Endodermal cell (in vitro differentiated cells): ENCODE measurements at places on chromosomes 7 and 10.

DNA sequence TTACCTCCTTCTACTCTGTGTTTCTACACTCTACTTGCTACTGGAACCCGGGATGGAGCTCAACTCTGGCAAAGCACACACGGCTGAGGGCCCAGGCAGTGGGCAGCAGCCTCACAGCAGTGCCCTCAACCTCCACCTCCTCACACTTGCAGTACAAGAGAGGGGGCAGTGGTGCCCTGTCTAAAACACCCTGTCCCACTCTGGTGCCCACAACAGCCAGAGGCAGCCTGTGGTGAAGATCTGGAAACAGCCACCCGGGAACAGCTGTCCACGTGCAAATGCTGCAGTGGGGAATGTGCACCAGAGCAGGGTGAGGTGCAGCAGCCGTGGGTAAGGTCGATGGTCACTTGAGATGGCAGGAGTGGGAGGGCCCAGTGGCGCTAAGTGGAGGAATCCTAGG is 13.7 kb downstream of the MAT1A start:
- H3K36me3 ChIP-seq: no peaks in the 10 kb centered on the region
- H3K4me3 ChIP-seq: no peak overlapping the region
- no peaks in the 10 kb centered on the region for H3K27me3 ChIP-seq
- no peak overlapping the region for H3K27ac ChIP-seq
- DNase-seq: peak; percentile 23
- H3K4me1 ChIP-seq: peaks cover 5% of the 10 kb centered on the region

- H3K36me3 ChIP-seq: no peaks in the 10 kb centered on the region
- H3K4me3 ChIP-seq: no peak overlapping the region
- H3K27me3 ChIP-seq: no peaks in the 10 kb centered on the region
- no peak overlapping the region for H3K27ac ChIP-seq
- no peaks in the 10 kb centered on the region for H3K4me1 ChIP-seq
These were observed 1125.3 kb upstream of the C7orf33 start for GRCh38 chr7:147465223-147465622.

DNA sequence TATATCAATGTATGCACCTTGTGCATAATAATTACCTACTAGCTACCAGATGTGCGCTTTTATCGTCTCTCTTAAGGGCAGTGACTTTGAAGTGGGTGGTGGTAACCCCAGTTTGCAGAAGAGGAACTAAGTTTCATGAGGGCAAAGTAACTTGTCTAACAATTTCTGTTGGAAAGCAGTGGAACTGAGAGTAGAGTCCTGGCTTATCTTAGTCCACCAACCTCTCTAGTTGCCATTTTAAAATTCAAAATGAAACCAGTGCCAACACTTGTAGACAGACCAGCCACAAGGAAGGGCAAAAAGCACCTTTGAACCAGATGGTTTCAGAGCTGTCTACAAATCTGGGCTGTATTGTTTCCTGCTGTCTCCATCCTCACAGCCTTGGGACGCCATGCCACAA is 32.0 kb upstream of the RBM20 start:
- H3K36me3 ChIP-seq: no peaks in the 10 kb centered on the region
- no peak overlapping the region for H3K27ac ChIP-seq
- H3K4me3 ChIP-seq: no peak overlapping the region
- DNase-seq: no peak
- peaks cover 4% of the 10 kb centered on the region for H3K4me1 ChIP-seq

- H3K4me3 ChIP-seq: no peak overlapping the region
- H3K27me3 ChIP-seq: no peaks in the 10 kb centered on the region
- H3K4me1 ChIP-seq: peaks cover 2% of the 10 kb centered on the region
- no peak for DNase-seq
These were observed 26.3 kb downstream of the SLC26A4 start for GRCh38 chr7:107686816-107687387.

GRCh38 chr10:129402459-129402858 is 64.6 kb upstream of the MGMT start:
- H3K27ac ChIP-seq: no peak overlapping the region
- no peak overlapping the region for H3K4me3 ChIP-seq
- no peaks in the 10 kb centered on the region for H3K36me3 ChIP-seq
- no peaks in the 10 kb centered on the region for H3K27me3 ChIP-seq
- H3K4me1 ChIP-seq: no peaks in the 10 kb centered on the region
- no peak for DNase-seq

GRCh38 chr7:18357691-18358090 is 137.9 kb upstream of the HDAC9 start:
- H3K4me1 ChIP-seq: no peaks in the 10 kb centered on the region
- H3K27ac ChIP-seq: no peak overlapping the region
- no peaks in the 10 kb centered on the region for H3K27me3 ChIP-seq

DNA sequence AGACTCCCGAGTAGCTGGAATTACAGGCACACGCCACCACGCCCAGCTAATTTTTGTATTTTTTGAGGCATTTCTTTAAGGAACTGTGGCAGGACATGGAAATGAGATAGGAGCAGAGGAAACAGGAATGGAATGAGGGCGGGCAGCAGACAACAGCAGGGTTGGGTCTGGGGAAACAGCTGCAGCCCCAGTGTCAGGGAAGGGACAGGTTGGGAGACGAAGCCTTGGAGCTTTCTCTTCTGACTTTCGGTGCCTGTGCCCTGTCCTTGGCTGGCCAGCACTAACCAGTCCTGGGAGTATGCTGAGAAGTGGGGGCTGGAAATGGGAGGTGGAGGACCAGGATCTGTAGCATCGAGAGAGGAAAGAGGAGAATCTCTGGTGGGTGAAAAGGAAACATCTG is 47.4 kb downstream of the ATOH7 start:
- no peaks in the 10 kb centered on the region for H3K4me1 ChIP-seq
- no peak overlapping the region for H3K4me3 ChIP-seq
- no peaks in the 10 kb centered on the region for H3K36me3 ChIP-seq

- H3K27ac ChIP-seq: no peak overlapping the region
- peaks cover 29% of the 10 kb centered on the region for H3K27me3 ChIP-seq
- no peak for DNase-seq
- H3K4me3 ChIP-seq: no peak overlapping the region
- no peaks in the 10 kb centered on the region for H3K36me3 ChIP-seq
These were observed 2.4 kb upstream of the CNOT4 start for GRCh38 chr7:135512135-135512887.

GRCh38 chr7:1210979-1211608 is 21.6 kb upstream of the UNCX start:
- H3K36me3 ChIP-seq: no peaks in the 10 kb centered on the region
- H3K27me3 ChIP-seq: peaks cover 12% of the 10 kb centered on the region
- H3K27ac ChIP-seq: no peak overlapping the region
- H3K4me3 ChIP-seq: no peak overlapping the region

GRCh38 chr10:119687192-119688032 is 36.2 kb downstream of the BAG3 start:
- peak overlapping the region; percentile 34 for H3K27ac ChIP-seq
- H3K36me3 ChIP-seq: no peaks in the 10 kb centered on the region
- H3K27me3 ChIP-seq: no peaks in the 10 kb centered on the region
- peak; percentile 98 for DNase-seq

DNA sequence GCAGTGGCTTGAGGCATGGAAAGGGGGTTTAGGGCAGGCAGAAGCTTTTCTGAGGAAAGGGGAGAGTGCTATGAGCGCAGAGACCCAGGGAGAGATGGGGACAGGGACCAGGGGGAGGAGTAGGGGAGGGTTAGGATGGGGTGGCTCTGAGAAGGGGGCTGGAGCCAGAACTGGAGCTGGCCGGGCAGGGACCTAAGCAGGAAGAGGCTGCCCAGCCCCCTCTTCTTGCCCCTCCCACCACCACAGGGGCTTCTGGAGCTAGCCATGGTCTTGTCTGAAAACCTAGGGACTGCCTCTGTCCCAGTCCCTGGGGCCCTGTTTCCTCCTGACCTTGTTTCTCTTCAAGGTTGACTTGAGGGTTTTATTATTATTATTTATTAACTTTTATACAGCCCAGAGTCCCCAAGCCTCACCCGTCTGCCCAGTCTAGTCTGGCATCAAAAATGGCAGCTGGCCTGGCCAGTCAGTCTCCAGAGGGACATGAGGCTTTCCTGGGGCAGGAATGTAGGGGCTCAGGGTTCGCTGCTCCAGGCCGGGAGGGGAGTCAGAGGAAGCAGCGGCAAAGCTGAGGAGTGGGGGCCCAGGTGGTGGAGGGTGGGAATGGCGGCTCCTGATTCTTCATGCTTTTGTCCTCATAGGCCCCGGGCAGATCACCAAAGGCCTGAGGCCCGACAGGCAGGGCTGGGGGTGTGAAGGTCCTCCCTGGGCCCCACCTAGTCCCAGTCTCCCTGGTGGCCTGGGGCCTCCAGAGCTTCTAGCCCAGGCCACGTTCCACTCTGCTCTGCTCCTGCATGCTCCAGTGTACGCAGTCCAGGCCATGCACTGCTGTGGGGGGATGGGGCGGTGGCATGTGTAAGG is 5.7 kb downstream of the TRIM8 start:
- no peak for DNase-seq
- peaks cover 23% of the 10 kb centered on the region for H3K4me1 ChIP-seq
- H3K36me3 ChIP-seq: peaks cover 15% of the 10 kb centered on the region
- peak overlapping the region; percentile 99 for H3K27ac ChIP-seq
- no peaks in the 10 kb centered on the region for H3K27me3 ChIP-seq

DNA sequence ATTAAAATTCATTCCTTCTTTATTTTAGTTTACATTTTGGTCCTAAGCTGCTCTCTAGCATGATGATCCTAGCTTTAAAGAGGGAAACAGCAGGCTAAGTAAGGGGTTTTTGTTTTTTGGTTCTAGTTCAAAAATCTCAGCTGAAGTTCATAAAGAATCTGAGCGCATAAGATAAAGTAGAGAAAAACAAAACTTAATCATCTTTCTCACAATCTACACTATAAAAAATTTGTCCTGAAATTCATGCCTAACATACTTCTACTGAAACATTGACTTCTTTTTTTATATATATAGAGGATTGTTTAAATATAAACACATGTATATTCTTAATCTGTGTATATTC is 6.8 kb upstream of the IGF2BP3 start:
- H3K4me1 ChIP-seq: no peaks in the 10 kb centered on the region
- no peaks in the 10 kb centered on the region for H3K27me3 ChIP-seq
- H3K27ac ChIP-seq: no peak overlapping the region

GRCh38 chr10:92972066-92972870 is 88.3 kb upstream of the CYP26C1 start:
- H3K4me3 ChIP-seq: no peak overlapping the region
- no peaks in the 10 kb centered on the region for H3K4me1 ChIP-seq
- no peaks in the 10 kb centered on the region for H3K27me3 ChIP-seq

DNA sequence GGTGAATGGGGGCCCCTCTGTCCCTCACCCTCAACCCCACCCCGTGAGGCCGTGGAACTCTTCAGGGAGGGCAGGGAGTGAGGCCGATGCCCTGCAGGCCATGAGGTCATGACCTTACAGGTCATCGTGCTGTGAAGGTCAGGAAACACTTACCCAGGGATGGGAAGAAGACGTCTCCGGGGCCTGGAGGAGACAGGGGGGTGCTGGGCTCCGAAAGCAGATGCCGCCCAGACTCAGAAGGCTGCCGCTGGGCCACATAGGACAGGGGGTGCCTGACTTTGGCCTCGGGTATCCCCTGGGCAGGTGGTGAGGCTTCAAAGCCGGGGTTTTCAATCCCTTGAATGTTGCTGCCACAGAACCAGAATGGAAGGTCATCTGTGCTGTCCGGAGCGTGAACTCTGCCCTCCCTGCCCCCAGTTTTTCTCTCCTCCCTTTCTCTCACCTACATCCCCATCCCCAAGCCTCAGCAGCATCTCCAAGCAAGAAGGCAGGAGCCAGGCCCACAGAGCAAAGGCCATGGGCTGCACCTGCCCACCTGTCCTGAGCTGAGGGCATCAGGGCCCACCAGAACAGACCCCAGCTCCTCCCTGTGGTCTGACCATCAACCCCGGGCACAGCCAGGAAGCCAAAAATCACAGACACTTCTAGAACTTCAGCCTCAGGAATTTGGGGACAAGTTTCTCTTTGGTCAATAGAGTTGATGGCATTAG is 21.6 kb downstream of the VSIR start:
- H3K36me3 ChIP-seq: no peaks in the 10 kb centered on the region
- H3K27me3 ChIP-seq: peaks cover 5% of the 10 kb centered on the region

GRCh38 chr10:497289-497688 is 192.2 kb downstream of the DIP2C start:
- H3K36me3 ChIP-seq: no peaks in the 10 kb centered on the region
- H3K27me3 ChIP-seq: peaks cover 7% of the 10 kb centered on the region
- DNase-seq: no peak
- no peak overlapping the region for H3K4me3 ChIP-seq

DNA sequence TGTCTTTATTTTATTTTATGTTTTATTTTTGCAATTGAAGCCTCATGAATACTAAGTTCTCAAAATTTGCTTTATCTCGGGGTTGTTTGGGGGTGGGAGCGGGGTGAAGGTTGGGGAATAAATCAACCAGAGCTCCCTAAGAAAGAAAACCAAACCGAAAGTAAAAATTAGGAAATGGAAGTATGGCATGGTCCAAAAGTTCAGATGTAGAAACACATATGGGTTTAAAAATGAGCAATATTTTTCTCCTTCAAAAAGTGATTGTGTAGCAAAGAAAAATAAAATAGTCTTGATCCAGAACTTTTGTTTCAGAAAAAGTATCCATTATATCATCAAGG is 177.4 kb upstream of the PLXDC2 start:
- no peaks in the 10 kb centered on the region for H3K4me1 ChIP-seq
- no peak for DNase-seq
- no peaks in the 10 kb centered on the region for H3K27me3 ChIP-seq
- H3K27ac ChIP-seq: no peak overlapping the region
